CD4-positive, alpha-beta T cell (primary cell): ENCODE measurements at places on chromosomes 5 and 9.

- DNase-seq, result peak; percentile 35
Observed at GRCh38 chr5:151141535-151141934, 16.0 kb downstream of the ANXA6 start.

- DNase-seq, result no peak
Observed at GRCh38 chr9:27297050-27297449, at the start of gene EQTN. Gene EQTN (minus strand): TSS chr9:27297150. CDS start chr9:27297055, 95 bp downstream.

GRCh38 chr5:83322273-83322924 is 149.1 kb upstream of the VCAN start:
- DNase-seq, result no peak

DNA sequence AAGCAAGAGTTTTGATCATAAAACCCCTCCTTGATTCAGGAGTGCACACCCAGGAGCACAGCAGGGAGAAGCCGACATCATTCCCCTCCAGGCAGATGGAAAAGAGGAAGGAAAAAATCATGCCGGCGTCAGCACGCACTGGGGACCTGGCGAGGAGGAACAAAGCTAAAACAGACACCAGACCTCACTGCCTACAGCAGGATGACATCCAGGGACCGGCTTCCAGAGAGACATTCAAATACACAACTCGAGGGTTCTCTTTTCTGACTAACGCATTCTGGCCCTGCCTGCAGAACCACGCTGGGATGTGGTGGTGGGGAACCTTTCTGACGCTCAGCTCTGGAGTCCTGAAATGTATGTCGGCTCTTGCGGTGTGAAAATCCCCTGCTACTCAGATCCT is 2.7 kb downstream of the UBAC1 start:
- DNase-seq, result no peak

DNA sequence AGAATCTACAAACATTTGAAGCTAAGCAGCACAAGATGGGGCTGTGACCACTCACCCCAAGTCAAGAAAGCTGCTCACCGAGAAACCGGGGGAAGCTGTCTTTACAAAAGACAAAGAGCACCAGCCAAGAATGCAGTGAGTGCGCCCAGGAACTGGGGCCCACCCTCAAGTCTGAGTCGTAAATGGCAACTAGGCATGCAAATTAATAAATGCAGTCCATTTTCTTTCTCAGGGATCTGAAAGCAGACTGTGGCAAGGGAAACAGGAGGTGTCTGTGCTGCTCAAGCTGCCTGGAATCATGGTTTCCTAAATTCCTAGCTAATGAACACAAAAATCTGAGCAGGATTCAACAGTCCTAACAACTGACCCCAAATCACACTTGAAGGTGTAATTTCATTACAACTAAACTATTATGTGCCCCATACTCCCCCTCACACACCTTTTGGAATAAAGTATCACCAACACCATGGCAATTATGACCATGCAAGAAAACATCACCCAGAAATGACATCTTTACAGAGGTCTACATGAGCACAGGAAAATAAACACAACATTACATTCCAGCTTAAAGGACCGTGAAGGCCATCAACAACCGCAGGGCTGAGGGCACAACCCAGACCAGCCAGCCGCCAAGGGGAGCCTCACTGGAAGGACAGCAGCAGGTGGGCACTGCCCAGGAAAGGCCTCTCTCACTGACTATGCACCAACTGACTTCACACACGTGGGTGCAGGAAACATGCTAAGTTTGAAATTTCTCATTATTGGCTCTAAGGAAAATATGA is 17.6 kb downstream of the NSUN2 start:
- no peak for DNase-seq

- DNase-seq, result no peak
Observed at GRCh38 chr5:142874540-142874939, 104.4 kb downstream of the ARHGAP26 start.

DNA sequence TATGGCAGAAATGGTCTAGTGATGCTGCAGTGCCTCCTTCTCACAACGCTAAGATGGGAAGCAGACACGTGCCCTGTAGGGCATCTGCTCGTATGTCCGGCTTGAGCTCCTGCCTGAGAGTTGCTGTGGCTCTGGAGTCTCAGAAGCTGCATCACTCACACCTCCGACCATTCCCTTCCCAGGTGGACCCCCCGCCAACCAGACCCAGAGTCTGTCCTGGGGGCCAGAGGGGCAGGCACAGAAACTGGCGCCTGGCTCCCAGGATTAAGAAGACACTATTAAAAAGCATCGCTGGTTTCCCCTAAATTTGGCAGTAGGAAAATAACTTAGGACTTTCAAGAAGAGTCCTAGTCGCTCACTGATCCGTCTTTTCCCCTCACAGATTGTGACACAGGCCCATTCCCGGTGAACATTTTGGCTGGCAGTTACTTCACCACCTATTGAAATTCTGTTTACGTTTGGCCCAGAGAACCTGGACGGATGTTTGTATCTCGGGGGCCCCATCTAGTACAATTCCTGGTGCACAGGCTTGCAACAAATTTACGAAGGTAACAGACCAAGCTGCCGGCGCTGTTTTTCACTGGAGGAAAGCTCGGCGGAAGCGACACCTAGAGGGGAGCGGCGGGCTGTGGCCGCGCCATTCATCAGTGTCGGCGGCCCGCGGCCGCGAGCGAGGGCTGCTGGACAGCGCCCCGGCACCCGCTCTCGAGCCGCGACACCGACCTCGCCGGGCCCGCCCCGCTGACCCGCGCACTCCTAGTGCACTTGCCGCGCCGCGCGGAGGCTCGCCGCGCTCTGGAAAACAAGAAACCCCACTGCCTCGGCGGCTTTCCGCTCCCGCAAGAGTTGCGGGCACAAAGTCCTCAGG is 1.6 kb downstream of the FSTL4 start:
- DNase-seq, result no peak

DNA sequence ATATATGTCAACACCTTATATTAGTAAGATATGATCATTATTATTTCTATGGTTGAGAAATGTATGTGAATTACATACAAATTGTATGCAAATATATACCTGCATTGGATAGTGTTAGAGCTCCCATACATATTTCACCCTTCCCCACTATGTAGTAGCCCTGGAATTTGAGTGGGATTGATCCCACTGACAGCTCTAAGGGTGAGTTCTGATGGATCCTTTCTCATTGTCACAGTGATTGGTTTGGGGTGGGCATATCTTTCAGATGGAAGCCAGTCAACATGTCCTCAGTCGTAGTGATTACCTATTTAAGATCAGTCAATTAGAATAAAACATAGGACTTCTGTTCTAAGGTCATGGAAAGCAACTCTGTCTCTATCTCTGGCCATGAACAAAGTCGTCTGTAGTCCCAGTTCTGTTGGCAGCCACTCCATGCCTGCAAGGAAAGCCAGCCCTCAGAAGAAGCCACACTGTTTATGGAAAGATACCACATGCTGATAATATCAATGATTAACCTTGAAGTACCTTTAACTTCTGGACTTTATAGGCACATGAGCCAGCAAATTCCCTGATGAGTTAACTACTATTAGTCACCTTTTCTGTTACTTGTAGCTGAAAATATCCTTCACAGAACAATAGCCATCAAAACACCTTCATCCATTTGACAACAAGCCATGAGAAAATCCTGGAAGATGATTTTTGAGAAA is 5.1 kb upstream of the CCDC192 start:
- DNase-seq, result no peak
